ENCODE measurements at places on chromosomes 11 and 22.

- DNase-seq = peak; percentile 14
Measured at GRCh38 chr22:30396871-30397655, at the start of gene SEC14L2. TSS of gene SEC14L2 (plus strand) at chr22:30397018. CDS start at chr22:30397117, 99 bp downstream.

GRCh38 chr22:47178339-47178738, 415.9 kb downstream of the TBC1D22A start:
- no peak for DNase-seq

DNA sequence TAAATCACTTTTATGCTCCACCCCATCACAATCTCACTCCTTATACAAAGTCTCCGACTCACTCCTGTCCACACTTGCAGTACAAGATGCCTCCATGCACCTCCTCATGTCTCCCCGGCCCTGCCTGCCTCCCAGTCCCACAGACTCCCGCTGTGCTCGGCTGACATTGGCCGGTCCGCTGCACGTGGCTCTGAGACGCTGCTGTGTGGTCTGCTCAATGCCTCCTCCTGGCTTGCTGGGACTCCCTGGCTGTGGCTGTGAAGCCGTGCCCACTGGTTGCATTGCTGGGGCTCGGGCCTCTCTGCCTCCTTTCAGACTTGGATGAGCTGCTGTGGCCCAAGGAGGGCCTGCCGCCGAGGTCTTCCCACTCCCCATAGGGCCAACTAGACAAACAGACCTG, 224.0 kb upstream of the B3GAT1 start:
- no peak for DNase-seq

DNA sequence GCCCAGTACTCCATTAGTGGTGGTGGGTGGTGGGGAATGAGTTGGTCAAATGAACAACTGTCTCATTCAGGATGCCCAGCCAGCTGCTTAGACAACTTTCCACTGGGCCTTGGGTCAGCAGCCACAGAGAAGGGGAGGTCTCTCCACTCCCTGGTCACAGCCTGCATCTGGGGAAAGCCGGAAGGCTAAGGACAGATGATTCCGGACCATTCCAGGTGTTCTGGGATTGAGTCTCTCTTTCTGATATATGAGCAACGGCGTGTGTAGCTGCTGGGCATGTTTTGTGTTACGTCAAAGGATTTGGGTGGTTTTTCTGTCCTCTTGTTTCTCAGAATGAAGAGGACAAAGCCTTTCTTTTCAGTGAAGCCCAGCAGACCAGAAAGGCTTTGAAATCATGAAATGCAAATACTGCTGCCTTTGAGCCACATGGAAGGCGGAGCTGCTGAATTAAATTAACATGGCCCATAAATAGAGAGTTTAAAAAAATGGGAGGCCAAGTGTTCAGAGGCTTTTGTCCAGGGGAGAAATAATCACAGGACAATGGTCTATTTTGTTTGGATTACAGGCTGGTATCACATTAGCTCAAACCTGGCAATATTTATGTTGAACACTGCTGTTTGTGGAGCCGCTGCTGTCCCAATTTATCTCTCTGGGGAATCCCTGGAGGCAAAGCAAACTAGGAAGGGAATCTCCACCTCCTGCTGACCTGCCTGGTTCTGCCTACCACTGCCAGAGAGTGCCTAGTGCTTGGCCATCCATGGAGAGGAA, 234.4 kb upstream of the E2F8 start:
- DNase-seq = no peak

GRCh38 chr11:79196950-79197349, 243.9 kb downstream of the TENM4 start:
- no peak for DNase-seq

- peak; percentile 80 for DNase-seq
Measured at GRCh38 chr11:130068986-130069658, 572 bp upstream of the APLP2 start.

DNA sequence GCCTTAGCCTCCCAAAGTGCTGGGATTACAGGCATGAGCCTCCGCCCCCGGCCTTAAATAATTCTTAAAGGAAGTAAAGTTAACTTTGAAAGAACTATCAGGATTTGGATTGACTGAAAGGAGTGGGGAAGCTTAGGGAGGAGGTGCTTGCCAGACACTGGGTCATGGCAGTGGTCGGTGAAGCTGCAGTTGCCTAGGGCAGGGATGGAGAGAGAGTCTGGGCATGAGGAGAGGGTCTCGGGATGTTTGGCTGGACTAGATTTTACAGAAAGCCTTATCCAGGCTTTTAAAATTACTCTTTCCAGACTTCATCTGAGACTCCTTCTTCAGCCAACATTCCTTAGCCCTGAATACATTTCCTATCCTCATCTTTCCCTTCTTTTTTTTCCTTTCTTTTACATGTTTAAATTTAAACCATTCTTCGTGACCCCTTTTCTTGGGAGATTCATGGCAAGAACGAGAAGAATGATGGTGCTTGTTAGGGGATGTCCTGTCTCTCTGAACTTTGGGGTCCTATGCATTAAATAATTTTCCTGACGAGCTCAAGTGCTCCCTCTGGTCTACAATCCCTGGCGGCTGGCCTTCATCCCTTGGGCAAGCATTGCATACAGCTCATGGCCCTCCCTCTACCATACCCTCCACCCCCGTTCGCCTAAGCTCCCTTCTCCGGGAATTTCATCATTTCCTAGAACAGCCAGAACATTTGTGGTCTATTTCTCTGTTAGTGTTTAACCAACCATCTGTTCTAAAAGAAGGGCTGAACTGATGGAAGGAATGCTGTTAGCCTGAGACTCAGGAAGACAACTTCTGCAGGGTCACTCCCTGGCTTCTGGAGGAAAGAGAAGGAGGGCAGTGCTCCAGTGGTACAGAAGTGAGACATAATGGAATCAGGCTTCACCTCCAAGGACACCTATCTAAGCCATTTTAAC, at the start of gene NNMT:
NNMT (plus strand) TSS at position 724 of the 929 bp plus-strand sequence; CDS start at position 882, 158 bp downstream.
- DNase-seq = no peak

GRCh38 chr11:17413414-17414316, 25.2 kb upstream of the KCNJ11 start:
- DNase-seq = no peak

DNA sequence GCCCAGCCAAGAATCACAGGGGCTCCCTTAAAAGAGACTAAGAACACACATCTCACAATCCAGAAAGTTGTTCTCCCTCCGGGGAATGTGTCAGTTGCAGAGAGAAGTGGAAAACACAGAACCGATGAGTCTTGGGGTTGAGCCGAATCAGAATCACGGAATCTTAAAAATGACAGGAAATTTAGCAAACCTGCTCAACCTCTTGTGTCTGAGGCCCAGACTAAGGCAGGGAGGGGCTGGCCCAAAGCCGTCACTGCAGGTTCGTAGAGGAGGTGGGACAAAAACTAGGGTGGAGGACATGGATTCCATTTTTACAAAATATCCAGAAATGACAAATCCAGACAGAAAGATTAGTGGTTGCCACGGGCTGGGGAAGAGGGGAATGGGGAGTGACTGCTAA, 63.8 kb downstream of the KIAA1671 start:
- no peak for DNase-seq

DNA sequence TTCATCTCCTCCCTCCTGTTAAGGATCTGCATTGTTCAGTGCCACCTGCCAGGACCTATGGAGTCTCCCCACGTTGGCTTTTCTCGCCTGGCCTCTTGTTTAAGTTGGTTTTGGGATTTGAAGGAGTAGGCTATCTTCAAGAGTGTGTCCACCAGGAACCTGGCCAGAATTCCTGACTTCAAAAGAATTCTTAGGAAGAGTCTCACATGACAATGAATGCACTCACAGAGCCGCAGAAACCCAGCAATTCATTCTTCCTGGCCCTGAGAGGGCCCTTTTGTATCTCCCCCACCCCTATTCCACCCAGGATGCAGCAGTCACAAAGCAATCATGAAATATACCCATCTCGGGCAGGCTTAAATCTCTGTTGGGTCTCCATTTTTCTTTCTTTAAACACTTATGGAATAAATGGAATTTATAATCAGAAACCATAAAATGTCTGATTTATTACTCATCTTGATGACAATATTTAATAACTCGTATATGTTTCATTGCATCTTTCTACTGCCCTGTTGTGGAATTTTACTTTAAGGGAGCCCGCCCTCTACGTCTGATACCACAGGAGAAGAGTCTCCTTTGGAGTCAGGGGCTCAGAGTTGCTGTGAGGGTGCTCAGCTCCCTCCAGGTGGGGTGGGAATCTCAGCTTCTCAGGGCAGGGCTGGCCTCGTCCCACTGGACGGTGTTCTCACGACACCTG, 507.0 kb downstream of the NTM start:
- DNase-seq = no peak

DNA sequence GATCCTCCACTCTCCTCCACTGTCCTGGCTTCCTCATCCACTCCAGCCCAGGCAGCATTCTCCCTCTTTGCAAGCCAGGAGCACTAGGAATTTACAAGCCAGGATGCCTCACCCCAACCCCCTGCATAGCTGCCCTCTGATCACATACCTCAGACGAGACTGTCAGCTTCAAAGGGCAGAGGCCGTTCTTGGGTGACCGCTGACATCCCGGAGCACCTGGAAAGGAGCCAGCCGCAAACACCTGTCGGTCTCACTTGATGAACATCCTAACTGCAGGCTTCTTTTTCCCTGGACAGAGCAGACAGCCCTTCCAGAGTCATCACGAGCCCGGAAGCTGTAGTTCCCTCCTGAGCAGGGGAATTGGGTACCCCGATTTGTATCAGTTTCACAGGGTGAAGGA, 451.3 kb upstream of the B3GAT1 start:
- no peak for DNase-seq
